Mesothelial cell of epicardium (in vitro differentiated cells): ENCODE measurements at places on chromosomes 6 and 20. TPM values are rescaled to one million over a fixed set of nuclear protein-coding genes. Genes with fewer than 3 reads are reported as not detected.
A peak's percentile ranks its signal among the peaks of the same experiment; 100 is the strongest.

- no peak for DNase-seq
These were observed 1.5 kb upstream of the CITED2 start for GRCh38 chr6:139376017-139376330.

DNA sequence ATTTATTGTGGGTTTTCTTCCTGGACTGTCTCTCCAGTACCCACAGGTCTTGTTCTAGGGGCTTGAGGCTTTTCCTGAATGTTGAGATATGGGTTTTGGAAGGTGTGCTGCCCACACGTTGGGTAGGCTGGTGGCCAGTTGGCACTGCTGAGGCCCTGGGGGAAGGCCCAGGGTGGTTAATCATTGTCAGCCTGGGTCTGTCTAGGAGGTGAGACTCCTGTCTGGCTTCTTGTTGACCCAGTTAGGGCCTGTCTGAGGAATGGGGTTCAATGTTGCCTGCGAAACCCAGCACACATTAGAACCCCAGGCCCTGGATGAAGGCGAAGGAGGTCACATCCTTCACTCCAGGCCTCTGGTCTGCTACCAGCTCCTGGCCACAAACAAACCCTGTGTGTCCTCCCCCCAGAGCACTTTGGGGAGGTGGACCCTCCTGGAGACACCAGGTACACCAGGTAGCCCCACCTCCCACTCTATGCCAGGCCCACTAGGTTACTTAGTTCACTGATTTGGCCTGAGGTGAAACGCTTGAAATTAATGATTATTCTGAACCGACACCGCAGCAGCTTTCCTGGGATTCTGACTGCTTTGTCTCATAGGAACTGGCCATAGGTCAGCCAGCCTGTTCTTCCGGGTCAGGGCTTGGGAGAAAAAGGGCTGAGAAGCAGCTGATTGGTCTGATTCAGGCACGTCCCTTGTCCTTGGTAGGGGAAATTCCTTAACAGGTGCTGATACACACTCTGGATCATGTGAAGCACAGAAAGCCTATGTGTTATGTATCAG lies 15.2 kb downstream of the DNMT3B start:
- no peak for DNase-seq

- no peak for DNase-seq
These were observed 46.8 kb downstream of the PLN start for GRCh38 chr6:118594877-118595276.

GRCh38 chr6:126113261-126113660 lies 126.9 kb downstream of the TRMT11 start:
- no peak for DNase-seq

GRCh38 chr6:26309731-26310142 lies 55.3 kb upstream of the BTN3A2 start:
- DNase-seq, result no peak

GRCh38 chr6:13803581-13803980 lies 10.8 kb downstream of the MCUR1 start:
- no peak for DNase-seq

GRCh38 chr20:40309731-40310130 lies 379.3 kb downstream of the MAFB start:
- no peak for DNase-seq

DNA sequence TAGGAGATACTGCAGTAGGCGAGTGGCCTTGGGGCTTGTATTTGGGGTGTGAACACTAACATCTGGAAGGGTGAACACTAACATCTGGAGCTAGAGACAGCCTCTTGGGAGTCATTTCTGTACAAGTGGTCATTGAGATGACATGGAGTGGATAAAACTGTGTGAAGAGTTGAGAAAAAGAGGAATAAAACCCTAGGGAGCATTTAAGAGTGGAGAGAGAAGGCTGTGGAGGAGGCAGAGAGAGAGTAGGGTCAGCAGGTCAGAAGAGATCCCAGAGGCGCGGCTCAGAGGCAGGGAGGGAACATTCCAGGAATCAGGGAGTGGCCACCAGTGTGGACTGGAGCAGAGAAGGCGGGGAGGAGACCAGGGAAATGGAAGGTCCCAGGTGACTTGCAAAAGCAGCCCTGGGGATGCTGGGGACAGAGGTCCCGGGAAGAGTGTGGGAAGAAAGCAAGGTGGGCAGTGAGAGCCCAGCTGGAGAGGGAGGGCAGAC lies 202.0 kb upstream of the RNF24 start:
- DNase-seq, result no peak

- DNase-seq, result no peak
These were observed 57.9 kb downstream of the ZMYND8 start for GRCh38 chr20:47298624-47299023.

DNA sequence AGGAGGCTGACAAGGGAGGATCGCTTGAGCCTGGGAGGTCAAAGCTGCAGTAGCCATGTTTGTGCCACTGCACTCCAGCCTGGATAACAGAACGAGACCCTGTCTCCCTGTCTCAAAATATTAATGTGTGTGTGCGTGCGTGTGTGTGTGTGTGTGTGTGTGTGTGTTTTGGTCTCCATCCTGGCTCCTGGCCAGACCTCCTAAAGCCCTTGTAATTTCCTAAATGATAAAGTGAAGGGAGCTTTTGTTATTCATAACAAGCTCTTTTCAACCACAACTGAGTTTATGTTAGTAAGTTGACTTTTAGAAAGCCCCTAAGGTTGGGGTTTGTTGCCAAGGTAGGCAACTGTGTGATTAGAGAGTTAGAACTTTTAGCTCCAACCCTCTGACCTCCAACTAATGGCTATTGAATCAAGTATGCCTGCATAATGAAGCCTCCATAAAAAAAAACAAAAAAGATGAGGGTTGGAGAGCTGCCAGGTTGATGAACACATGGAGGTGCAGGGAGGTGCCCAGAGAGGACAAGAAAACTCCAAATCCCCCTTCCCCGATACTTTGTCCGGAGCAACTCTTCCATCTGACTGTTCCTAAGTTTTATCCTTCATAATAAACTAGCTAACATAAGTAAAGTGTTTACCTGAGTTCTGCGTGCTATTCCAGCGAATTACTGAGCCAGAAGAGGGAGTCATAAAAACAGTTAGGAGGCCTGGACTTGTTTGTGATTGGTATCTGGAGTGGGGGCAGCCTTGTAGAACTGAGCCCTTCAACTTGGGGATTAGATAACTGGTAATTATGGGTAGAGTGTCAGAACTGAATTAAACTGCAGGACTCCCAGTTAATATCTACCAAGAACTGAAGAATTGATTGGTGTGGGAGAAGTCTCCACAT lies 5.3 kb upstream of the AIF1 start:
- no peak for DNase-seq

GRCh38 chr20:46559685-46560440 lies 9.4 kb upstream of the OCSTAMP start:
- no peak for DNase-seq

- no peak for DNase-seq
These were observed 15.2 kb upstream of the STK35 start for GRCh38 chr20:2086177-2086979.

DNA sequence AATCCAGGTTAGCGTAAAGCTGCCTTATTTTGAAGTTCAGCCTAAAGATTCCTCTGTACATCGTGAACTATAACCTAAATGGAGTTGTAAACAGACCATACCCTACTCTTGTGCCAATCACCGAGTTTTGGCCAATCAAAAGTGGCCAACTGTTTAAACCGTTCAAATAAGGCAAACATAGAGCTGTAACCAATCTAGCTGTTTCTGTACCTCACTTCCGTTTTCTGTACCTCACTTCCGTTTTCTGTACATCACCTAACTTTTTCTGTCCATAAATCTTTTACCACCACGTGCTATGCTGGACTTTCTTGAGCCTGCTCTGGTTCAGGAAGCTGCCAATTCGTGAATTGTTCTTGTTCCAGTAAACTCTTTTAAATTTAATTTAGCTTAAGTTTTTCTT lies 39.7 kb downstream of the LBP start:
- no peak for DNase-seq

GRCh38 chr6:47733879-47734558 lies 35.6 kb downstream of the ADGRF4 start:
- no peak for DNase-seq

DNA sequence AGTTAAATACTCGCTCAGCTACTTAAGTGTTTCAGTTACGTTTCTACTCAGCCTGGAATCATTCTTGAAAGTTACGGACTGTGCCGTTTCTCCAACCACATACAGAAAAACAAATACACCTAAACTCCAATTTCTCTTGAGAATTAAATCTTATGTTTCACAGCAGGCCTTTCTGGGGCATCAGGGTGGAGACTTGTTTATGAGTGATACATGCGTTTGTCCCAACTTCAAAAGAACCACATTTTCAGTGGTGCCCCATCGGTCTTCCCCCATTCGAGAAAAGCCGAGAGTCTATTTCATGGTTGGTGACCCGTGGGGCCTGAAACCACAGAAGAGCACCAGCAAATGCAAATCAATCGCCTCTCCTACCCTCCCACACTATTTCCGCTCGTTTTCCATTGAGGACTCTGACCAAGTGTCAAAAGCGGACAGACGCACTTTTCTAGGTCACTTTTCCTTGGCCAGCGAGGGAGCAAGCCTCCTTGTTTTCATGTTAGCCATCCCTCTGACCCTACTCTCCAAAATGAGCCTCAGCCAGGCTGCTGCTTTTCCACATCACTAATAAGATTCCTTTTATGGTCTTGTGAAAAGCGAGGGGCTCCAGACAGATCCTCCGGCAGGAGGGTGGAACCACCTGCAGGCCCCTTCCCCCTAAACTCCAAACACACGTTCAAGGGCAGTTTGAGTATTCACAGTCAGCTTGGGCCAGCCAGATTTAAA lies 3.1 kb downstream of the JAG1 start:
- no peak for DNase-seq

- no peak for DNase-seq
These were observed 29.6 kb downstream of the PRKN start for GRCh38 chr6:162697872-162698403.

DNA sequence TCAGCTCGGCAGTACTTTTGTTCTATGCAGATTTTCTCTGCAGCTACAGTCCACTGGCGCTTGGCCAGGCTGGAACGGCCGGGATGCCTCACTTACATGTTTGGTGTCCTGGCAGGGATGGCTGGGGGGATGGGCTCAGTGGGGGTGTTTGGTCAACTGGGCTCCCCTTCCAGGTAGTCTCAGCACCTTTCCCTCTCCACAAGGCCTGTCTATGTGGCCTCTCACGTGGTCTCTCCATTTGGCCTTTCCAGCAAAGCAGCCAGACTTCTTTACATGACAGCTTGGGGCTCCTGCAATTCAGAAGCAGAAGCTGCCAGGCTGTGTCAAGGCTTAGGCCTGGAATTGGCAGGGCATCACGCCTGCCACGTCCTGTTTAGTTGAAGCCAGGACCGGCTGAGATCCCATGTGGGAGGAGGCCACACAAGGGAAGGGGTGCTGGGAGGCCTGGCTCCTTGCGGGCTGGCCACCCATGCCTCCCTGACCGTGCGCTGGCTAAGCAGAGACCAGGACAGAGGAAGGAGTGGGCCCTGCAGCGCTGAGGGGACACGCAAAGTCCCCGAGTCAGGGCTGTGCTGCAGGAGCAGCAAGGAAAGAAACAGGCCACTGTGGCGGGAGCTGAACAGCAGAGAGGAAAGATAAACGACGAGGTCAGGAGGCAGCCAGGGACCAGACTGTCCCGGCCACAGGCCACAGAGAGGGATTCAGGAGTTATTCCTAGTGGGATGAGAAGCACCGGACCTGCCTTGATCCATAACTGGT lies 38.9 kb downstream of the MGME1 start:
- no peak for DNase-seq

GRCh38 chr20:8131598-8132483 lies at the start of gene PLCB1:
TSS of gene PLCB1 (plus strand) at chr20:8132266. CDS start at chr20:8132652, 386 bp downstream.
- DNase-seq, result peak; percentile 75

GRCh38 chr6:84422380-84422968 lies 195.0 kb upstream of the CEP162 start:
- peak; percentile 85 for DNase-seq

GRCh38 chr20:37256286-37256685 lies 5.3 kb downstream of the GHRH start:
- no peak for DNase-seq

GRCh38 chr6:31498748-31499147 lies 803 bp downstream of the MICB start:
- DNase-seq, result no peak

- no peak for DNase-seq
These were observed 146.7 kb upstream of the MLN start for GRCh38 chr6:33950472-33950881.

DNA sequence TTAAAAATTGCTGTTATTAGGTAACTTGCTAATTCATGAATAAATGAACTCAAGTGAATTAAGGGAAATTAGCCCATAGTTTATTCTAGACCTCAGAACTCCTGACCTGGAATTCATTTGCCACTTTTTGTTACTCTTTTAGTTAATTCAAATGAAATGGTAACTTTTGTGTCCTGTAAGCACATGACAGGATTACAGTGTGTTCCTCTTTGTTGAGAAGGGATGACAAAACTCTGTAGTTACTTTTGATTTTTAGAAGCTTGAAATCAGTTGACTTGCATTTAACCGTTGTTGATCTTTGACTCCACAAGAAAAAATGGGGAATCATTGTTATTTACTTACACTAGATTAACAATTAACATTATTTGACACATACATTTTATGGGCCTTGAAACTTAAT lies 6.2 kb downstream of the SLC9A8 start:
- DNase-seq, result no peak

- DNase-seq, result no peak
These were observed 85.6 kb downstream of the BFSP1 start for GRCh38 chr20:17445543-17445942.

- no peak for DNase-seq
These were observed 193.7 kb downstream of the QKI start for GRCh38 chr6:163608204-163608644.

DNA sequence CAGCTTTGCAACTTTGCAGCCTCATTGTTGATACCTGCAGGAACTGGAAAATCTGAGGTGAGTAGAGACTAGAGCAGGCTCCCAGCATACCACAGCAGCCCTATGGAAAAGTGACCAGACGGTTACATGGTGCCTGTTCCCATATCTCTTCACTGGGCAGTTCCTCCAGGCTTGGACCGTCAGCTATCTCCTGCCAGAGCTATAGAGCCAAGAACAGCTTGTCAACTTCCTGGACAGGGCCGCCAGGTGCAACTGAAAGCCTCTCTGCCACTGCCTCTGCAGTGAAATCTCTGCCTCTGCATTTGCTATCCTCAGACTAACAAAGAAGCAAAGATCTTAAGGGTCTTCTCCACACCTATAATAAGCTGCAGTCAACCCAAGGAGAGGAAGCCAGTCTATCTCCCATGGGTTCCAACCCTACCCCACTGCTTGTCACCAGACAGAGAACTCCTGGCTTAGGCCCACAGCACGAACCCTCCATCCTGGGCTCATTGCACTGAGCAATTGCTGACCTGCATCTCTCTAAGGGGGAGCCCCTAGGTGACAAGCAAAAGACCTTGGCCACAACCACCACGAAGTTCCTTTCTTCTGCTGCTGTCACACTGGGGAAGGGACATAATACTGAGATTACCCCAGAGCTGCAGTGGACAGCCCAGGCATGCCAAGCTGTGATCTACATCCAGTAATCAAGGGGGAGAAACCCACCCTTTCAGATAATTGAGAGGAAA lies 60.1 kb upstream of the KHDRBS2 start:
- DNase-seq, result no peak

Gene BPIFA1
- not detected in 3 replicates for total RNA-seq

Gene BEND3
- total RNA-seq, result 10.3 to 10.5 TPM (median 10.4 TPM) in 3 replicates

Gene DPPA5
- not detected in 3 replicates for total RNA-seq

Gene POU5F1
- total RNA-seq, result 0.24 to 0.47 TPM in 2 of 3 replicates, not detected in the other

Gene IFNGR1
- total RNA-seq, result 24.3 to 27.3 TPM (median 25.4 TPM) in 3 replicates

Gene MATN4
- total RNA-seq, result 0.11 TPM in 1 of 3 replicates, not detected in the others

Gene ZSCAN23
- total RNA-seq, result 10.4 to 13.9 TPM (median 13.5 TPM) in 3 replicates

Gene LPA
- 0.93 to 2.0 TPM (median 1.3 TPM) in 3 replicates for total RNA-seq

Gene EYS
- total RNA-seq, result 0.52 to 0.69 TPM (median 0.60 TPM) in 3 replicates

Gene LAMP5
- 0.38 to 0.77 TPM (median 0.40 TPM) in 3 replicates for total RNA-seq

Gene PSORS1C2
- total RNA-seq, result not detected in 3 replicates

Gene FAM83B
- total RNA-seq, result 12.2 to 14.0 TPM (median 12.6 TPM) in 3 replicates

Gene PRSS35
- 41.4 to 42.2 TPM (median 42.2 TPM) in 3 replicates for total RNA-seq

Gene TTBK1
- total RNA-seq, result 0.29 to 0.34 TPM (median 0.29 TPM) in 3 replicates
